ENCODE measurements at places on chromosomes 11 and 22.

GRCh38 chr22:50092342-50092741, 2.5 kb downstream of the MOV10L1 start:
- no peak for DNase-seq

- DNase-seq, result no peak
These were observed 2.4 kb downstream of the CBX6 start for GRCh38 chr22:38869663-38870062.

DNA sequence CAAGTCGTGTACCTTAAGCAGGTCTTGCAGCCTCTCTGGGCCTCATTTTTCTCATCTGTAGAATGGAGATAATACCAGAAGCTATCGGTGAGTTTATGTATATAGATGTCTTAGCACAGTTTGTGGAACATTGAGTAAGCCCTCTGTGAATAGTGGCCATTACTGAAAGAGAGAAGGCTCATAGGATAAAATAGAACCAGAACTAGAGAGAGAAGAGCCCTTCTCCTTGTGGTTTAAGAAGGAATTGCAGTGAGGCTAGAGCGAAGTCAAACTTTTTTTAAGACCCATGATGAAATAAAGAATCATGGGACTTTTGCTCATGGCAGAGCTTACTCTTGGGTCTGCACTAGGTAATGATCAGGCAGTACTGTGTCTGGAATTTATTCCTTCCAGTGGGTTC, 137.1 kb downstream of the TRIM44 start:
- DNase-seq, result no peak

DNA sequence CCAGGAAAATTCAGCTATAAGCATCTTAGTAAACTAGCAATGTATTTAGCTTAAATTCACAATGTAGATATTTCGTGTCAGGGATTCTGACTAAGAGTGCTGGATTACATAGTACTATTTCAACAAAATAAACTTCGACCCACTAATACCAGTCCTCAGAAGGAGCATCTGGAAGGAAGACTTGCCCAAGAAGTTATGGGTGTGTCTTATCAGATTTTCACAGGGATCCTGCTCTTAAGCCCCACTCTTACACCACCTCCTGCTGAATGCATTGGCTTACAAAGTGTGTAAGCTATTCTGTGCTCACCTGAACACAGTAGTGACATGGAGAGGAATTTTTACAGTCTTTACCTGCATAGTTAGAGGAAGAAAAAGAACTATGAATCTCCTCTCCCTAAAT, 35.4 kb upstream of the ANO5 start:
- DNase-seq, result no peak

All from posterior cingulate gyrus (tissue), 11 donors.